ENCODE measurements at places on chromosomes 7 and 10.

DNA sequence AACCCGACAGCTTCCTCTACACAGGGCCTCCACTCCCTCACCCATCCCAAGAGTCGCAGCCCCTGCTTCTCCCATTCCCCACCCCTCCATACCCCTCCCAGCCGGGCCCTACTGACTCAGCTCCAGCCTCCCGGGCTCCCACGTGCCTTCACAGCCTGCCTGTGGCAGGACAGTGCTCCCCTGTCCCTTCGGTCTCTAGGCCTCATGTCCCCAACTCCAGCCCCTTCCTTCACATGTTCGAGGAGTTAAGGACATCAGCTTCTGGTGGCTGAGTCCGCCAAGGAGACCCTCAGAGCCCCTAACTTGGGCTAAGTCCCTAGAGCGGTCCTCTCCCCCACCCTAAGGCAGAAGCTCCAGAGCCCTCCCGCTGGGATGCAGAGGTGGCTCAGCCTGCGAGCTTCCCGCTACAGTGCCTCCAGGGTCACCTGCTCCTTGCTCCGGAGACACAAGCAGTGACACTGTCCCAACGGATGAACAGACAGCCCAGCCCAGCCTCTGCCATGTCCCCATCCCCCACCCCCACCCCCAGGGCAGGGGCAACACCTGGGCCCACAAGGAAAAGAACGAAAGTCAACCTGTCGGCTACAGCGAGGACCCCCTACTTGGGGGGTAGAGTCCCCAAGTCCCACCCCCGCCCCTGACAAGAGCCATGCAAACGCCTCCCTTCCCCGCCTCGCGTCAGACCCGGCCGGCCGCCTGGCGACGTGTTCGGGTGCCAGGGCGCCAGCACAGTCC is 716 bp downstream of the SMARCD3 start:
- no peak for DNase-seq

GRCh38 chr10:114100848-114101741 is 57.4 kb downstream of the ADRB1 start:
- no peak for DNase-seq

DNA sequence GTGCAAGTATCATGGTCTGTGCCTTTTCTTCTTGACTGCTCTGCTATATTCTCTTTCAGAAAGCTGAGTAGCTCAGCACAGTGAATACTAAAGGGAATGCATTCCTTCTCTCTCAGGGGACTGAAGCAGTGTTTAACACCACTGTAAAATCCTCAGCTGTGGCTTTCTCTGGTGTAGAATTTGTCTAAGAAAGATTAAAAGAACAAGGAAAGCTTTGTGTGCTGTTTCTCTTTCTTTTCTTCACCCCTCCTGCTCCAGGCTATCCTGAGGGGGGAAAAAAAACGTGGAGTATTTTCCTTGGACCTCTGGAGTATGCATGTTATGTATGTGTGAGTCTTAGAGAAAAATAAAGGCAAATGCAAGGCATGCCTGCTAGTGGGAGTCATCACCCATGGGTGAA is 383.9 kb downstream of the AUTS2 start:
- DNase-seq, result no peak

- no peak for DNase-seq
These were observed 134.6 kb downstream of the GRID1 start for GRCh38 chr10:86231796-86232560.

GRCh38 chr7:15176089-15176488 is 273.5 kb upstream of the DGKB start:
- no peak for DNase-seq

DNA sequence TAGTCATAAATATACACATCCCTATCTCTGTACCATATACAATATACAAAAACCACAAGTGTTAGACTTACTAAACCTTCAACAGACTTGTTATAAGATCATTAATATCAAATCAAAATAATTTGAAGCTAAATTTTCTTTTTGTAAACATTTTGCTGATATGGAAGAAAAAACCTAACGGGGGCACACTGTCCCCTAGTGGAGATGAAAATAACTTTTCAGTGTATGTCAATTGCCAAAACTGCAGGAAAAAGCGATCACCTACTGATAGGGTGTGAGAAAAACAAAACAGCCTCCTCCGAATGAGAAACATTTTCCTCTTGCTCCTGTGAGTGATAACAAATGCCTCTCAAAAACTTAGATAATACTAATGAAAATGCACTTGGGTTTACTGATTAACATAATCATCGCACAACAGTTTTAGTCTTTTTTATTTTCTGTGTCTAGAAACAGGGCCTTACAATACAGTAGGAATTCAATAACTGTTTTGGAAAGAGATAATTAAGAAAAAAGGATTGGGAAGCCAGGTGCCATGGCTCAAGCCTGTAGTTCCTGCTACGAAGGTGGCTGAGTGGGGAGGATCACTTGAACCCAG is 322.7 kb downstream of the CRPPA start:
- no peak for DNase-seq

Measured in stimulated activated CD4-positive, alpha-beta T cell treated with anti-CD3 and anti-CD28 coated beads, Interleukin-1b, Interleukin-23, amount 100 ng/mL, for 4 hours (primary cell).